ENCODE measurements at places on chromosomes 1 and 21.
A peak's percentile ranks its signal among the peaks of the same experiment; 100 is the strongest.

- peak; percentile 35 for DNase-seq
Measured at GRCh38 chr1:92476071-92476631, 10.6 kb downstream of the GFI1 start.

DNA sequence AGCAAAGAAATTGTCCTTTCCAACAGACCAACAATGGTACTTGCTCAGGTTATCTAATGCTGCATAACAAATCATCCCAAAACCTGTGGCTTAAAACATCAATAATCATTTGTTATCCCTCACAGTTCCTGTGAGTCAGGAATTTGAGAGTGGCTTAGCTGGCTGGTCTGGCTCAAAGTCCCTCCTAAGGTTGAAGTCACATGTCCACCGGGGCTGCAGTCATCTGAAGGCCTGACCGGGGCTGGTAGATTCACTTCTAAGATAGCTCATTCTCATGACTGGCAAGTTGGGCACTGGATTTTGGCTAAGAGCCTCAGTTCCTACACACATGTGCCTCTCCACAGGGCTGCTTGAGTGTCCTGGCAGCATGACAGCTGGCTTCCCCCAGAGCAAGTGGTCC lies 16.9 kb downstream of the ERI3 start:
- no peak for DNase-seq

DNA sequence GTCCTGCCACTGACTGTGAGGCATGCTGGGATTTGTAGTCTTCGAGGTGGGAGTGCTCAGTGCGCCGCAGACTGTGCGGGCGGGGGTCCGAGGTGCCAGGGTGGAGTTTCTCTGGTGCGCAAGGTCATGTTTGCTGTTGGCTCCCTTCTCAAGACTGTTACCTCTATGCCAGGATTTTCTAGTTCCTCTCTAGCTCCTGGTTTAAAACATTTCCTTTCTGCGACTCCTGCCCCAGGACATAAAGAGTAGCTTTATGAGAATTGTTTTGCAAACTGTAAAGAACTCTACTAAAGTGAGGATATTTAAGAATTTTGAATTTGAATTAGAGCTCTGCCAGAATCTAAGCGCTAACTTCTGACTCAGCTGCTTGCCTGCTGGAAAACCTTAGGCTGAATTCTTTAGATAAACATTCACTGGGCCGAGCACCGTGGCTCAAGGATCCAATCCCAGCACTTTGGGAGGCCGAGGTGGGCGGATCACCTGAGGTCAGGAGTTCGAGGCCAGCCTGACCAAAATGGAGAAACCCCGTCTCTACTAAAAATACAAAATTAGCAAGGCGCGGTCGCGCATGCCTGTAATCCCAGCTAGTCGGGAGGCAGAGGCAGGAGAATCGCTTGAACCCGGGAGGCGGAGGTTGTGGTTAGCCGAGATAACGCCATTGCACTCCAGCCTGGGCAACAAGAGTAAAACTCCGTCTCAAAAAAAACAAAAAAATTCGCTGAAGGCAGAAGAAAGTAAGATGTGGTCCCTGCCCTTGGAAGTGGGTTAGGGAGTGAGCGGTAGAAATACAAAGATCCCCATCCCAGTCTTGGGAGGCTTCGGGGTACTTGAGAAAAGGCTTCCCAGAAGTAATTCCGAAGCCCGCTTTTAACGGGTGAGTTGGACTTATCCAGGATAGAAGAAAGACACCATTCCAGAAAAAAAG lies 992 bp upstream of the USP48 start:
- no peak for DNase-seq

DNA sequence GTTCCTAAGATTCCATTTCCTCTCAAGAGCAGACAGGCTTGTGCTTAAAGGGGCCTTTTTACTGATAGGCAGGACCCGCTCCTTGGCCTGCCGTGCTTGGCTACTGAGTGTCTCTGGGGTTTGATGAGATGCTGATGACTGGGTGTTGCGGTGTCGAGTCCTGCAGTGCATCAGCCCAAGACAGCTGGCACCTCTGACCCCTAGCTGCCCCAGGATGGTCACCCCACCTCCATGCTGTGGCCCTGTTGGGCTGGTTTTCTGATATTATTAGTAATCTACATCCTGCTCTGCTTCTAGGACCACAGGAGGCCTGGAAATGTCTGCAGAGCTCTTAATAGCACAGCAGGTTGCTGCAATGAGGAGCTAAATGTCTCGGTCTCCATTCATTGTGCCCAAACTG lies 28.7 kb downstream of the LRRC71 start:
- DNase-seq, result no peak

GRCh38 chr1:41355761-41356160 lies 5.5 kb upstream of the FOXO6 start:
- DNase-seq, result no peak

GRCh38 chr1:12581179-12581578 lies 36.8 kb downstream of the DHRS3 start:
- DNase-seq, result no peak

All from activated CD4-positive, alpha-beta T cell treated with anti-CD3 and anti-CD28 coated beads, Interleukin-2, amount 50 U/mL, for 1 hour (primary cell).